Sciatic nerve (tissue), 2 donors: ENCODE measurements at places on chromosomes 7 and 10.

GRCh38 chr7:10412422-10413019, 561.2 kb upstream of the PHF14 start:
- no peak for DNase-seq

- DNase-seq = no peak
Observed at GRCh38 chr7:159177284-159177953, 32.8 kb upstream of the VIPR2 start.

DNA sequence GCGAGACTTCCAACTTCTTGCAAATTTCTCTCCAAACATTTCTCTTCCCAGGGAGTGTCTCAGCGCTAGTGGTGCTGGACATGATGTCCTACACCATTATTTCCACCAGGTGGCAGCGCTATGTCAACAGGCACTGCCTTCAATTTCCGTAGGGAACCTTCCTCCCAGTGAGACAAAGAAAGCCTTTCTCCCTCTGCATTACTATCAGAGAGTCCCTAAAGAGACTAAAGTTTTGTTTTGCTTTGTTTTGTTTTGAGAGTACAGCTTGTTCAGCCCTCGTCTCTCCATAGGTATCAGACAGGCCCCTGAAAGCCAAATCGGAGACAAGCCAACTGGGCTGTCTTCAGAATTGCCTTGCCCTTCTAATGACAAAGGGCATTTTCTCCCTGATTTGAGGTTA, 44.2 kb upstream of the GGCT start:
- DNase-seq = peak; percentile 81

DNA sequence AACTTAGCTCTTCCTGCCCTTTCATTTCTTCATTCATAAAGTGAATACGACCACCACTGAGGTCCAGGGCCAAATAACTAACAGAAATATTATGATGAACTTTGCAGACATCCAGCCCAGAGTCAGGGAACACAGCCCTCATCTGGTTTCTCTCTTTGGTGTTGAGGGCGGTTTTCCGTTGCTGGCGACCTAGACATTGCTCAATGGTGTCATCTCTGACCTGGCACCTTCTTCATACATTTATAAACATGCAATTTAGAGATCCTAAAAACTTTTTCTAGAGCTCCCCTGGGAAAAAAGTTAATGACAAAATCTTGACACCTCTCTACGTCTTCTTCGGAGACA, 324 bp upstream of the TET1 start:
- DNase-seq = no peak

DNA sequence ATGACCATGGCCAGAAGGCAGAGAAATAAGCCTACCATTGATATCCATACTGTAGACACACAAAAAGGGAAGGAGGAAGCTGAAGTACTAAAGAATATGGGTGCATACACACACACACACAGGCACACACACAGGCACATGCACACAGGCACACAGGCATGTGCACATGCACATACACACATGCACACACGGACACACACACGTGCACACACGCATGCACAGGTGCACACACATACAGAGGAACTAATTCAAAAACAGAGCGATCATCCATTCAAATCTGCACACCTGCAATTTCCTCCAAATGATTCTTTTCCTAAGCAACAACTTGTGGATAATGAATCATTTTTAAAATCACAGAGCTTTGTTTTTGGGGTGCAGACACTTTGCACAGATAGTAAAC, 166.7 kb upstream of the ADARB2 start:
- no peak for DNase-seq

DNA sequence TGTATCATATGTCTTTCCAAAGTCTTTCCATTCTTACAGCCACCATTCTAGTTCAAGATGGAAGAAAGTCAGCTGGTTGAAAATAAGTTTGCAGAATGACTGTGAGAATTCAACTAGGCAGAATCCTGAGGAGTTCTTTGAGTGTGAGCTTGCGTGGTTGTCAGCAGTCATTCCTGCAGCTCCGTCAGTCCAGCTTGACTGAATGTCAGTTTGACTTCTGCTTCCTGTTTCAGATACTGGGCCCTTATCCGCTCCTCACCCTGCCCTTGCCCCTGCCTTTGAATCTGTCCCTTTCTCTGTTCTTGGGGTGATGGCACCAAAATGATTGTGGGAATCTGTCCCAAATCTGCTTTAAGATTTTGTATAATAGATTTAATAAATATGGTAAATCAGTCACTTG, 27.8 kb downstream of the SLC26A5 start:
- no peak for DNase-seq

DNA sequence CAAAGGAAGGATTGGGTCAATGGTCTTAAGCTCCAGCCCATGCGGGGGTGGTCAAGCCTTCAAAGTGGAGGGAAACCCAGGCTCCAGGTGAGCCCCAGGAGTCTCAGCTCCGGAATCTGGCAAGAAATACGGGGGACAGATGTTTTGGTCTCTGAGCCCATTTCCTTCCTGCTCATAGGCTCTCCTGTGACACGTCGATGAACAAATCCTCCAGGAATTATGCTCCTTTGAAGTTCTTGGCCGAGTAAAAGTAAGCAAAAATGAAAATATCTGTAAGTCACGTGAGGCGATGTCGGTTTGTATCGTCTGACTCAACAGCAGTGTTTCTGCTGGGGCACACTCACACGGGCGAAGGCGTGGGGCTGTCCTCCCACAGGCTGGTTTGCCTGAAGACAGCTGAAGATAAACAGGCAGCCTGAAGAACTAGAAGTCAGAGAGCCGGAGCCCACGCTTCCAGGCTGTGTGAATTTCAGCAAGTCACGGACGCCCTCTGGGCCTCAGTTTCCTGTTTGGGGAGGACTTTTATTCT, 52.6 kb upstream of the SMNDC1 start:
- no peak for DNase-seq

GRCh38 chr10:132306343-132306685, 1.4 kb downstream of the STK32C start:
- peak; percentile 53 for DNase-seq

DNA sequence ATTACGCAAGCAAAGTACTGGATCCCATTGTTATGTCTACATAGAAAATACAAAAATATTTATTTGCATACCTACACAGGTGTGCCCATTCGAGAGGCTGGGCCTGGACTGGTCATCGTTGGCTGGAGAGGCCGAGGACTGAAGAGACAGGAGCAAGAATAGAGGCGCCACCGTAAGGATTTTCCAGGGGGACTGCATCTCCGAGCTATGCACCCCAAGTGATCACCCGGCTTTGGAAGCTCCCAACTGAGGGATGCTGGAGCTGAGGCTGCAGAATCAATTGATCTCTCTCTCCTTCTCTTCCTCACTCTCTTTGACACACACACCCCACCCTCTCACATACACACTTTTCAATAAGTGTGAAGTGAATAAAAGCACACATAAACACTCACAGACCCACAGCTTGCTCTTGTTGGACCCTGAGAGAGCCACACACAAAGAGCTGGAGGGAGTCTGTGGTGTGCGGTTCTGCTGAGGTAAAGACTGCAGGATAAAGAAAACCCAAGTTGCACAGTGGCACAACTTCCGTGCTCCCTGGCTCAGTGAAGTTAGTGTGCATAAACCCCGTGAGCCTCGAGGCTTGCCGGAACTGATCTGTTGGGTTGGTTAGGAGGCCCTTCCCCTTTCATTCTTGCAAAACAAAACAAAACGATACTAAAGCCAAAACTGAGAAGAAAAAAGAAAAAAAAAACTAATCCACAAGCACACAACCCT, at the start of gene AOAH:
Gene AOAH (minus strand): TSS at position 544 of the 714 bp plus-strand sequence. CDS start 346 bp downstream, at position 198.
- DNase-seq = peak; percentile 75

DNA sequence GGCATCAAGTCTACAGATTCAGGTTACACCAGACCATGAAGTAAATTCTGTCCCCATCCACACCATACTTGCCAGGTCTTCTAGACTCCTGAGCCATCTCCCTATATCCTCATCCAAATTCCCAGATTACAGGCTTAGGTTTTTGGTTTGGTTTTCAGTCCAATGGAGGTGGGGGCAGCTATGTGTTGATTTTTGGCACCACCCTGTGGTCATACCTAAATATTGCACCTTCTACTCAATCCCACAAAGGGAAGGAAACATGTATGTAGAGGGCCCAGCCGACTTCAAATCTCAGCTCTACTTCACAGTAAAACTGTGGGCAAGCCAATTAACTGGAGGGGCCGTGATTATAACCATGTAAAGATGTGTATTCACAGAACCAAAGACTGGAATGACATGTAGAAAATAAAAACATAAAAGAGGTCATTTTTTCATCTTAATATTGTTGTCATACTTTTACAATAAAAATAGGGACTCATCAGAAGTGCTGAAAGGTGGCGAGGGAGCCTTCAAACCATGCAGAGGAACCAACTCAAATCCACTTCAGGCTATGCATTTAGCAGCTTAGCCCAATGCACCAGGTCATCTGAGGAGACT, 19.8 kb downstream of the ERCC6 start:
- DNase-seq = no peak

DNA sequence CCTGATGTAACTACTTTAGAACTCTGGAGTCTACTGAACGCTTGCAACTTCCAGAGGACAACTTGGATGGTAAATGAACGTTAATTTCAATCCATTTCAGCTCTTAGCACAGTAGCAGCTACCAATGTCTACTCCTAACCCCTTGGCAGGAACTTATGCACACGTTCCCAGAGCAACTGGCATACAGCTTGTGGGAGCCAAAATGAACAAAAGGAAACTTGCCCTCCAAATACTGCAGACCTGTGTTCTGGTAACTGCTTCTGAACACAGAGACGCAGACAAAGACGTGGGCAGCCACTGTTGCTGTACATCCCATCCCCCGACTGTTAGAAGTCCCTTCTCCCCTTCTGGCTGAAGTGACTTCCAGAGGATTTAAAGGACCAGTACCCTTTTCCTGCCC, 61.3 kb downstream of the XPNPEP1 start:
- no peak for DNase-seq
